Activated T-cell treated with anti-CD3 and anti-CD28 coated beads, Interleukin-2, amount 50 U/mL, for 4 hours (primary cell): ENCODE measurements at places on chromosomes 2 and 18.
A peak's percentile ranks its signal among the peaks of the same experiment; 100 is the strongest.

DNA sequence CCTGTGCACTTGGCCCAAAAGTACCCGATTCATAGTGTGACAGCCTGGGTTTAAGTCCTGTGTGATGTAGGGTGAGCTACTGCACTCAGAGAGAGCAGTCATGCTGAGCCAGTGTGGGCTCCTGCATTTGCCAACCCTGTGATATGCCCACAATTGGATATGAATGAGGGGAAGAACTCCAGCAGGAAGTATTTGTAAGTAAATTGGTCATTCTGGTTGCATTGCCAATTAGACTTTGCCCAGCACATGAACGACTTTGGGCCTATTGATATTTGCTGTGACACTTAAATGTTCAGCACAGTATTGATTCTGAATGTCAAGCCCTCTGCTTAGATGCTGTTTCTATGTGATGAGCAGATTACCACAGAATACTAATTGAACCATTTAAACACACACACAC lies 570.9 kb downstream of the PIK3C3 start:
- DNase-seq, result no peak

DNA sequence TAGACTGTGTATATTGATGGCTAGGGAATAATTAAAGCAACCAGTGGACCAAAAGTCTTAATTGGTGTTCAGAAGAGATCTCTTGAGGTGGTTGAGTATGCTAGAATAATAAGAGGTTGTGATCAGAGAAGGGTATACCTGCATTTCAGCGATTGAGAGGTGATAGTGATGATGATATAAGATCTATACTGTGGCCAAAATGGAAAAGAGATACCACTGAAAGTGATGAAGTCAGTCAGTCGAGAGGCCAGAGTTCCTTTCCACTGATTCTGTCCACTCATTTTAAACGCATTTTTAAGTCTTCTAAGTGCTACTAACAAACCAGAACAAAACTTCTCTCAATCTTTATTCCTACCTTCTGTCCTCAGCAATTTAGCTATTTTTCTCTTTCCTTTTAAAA lies 32.9 kb downstream of the ACTR3 start:
- DNase-seq, result no peak

DNA sequence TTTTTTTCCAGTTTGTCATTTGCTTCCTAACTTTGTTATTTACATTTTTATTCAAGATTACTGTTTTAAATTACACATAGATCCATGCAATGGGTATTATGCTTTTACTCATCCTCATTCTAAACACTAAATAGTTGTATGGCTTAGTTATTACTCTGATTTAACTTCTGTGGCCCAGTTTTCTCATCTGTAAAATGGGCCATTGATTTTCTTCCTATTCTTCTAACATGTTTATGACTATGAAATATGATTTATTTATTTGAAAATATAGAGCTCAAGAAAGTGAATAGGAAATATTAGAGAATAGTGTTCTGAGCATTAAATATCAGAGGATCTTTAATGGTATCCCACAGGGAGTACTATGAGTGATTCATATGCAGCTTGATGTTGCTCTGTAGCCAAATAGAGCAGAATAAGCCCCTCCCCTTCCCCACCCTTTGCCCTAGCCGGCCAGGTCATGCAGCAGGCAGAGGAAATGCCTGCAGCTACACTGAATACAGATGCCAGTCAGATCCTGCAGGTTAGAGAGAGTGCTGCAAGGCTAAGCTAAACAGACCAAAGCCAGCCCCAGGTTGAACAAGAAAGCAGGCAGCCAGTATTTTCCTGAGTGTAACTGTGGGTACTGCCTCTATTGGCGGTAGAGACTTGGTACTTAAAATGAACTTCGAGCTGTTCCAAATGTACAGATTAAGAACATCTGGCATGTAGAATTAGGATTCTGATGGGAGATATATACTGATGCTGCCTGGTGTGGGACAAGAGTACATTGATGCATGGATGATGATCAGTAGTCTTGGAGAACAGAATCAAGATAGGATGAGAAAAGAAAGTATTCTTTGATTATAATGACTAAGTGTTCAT lies 11.7 kb upstream of the ACYP2 start:
- DNase-seq, result no peak

DNA sequence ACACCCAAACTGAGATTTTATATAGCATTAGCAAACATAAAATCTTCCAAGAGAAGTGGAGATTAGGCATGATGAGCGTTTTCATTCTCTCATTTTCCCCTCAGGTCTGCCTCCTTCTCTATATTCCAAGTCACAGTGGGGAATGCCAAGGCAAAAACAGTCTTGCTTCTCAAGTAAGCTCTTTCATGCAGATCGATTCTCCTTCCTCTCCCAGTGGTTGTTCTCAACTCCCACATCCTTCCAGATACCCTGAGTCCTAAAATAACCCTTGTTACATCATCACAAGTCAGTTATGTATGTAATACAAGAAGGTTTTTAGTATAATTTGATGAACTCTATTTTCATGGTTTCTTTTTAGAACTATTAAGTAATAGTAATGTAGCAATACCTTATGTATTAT lies 150.6 kb downstream of the TXNL1 start:
- DNase-seq, result no peak

DNA sequence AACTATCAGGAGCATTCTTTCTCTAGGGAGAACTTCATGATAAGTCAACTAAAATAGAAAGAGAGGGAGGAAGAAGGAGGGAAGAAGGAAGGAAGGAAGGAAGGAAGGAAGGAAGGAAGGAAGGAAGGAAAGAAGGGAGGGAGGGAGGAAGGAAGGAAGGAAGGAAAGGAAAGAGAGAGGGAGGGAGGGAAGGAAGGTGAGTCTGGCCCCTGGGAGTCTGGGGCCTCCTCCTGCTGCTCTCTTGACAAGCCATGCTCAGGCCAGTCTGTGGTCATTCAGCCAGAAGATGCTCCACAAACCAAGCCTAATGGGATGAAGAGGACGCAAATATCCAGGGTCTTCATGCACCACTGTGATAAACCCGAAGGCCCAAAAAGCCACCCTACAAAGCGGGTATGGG lies 216.4 kb upstream of the AGAP1 start:
- no peak for DNase-seq

GRCh38 chr2:100855084-100855483 lies 35.1 kb downstream of the NPAS2 start:
- DNase-seq, result no peak

DNA sequence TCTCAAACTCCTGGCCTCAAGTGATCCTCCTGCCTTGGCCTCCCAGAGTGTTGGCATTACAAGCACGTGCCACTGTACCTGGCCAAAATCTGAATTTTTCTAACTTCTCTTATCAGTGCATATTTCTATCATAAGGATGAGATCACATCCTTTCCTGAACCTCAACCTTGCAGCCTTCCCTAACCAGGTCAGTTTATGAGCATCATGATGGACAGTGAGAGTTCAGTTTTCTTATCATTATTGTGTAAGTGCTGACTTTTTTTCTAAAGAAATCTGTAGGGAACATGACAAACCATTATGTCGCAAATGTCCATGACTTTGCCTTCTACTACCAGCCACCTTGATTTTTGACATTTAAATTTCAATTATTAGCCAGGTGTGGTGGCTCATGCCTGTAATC lies 31.5 kb downstream of the MRPL33 start:
- no peak for DNase-seq

- DNase-seq, result no peak
These were observed 29.5 kb upstream of the TMEM37 start for GRCh38 chr2:119402106-119402505.

DNA sequence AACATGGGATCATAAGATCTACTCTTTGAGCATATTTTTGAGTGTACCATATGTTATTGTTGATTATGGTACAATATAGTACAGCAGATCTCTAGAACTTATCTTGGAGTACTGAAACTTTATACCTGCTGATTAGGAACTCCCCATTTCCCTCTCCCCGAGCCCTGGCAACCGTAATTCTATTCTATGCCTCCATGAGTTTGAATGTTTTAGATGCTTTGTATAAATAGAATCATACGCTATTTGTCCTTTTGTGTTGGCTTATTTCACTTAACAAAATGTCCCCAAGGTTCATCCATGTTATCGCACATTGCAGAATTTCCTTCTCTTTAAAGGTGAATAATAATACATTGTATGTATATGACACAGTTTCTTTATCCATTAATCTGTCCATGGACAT lies 117.2 kb downstream of the PTPRM start:
- no peak for DNase-seq

DNA sequence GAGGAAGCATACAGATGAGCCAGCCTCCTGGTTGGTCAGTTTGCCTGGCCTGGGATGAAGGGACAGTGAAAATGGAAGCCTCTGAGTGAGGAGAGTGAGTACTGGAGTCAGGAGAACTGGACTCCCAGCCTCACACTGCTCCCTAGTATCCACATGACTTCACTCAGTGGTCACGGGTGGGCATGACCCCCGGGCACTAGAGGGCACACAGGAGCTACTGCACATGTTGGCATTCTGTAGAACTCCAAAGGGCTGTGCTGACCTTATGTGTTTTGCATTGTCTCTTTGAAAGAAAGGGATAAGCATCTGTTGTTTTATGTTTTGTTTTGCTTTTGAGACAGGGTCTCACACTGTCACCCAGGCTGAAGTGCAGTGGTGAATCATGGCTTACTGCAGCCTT lies 23.7 kb downstream of the NCAPH start:
- peak; percentile 39 for DNase-seq

DNA sequence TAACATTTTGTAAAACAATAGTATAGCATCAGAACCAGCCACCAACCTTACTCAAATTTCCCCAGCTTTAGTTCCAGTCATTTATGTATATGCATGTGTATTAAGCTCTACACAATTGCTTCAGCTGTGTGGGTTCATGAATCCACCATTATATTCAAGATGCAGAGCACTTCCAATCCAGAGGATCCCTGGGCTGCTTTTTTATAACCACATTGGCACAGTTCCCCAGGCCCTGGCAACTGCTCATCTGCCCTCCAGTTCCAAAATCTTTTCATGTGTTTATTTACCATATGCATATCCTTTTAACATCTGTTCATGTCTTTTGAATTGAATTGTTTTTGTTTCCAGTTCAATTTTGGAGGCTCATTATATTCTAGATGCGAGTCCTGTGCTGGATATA lies 482.9 kb upstream of the HS6ST1 start:
- DNase-seq, result no peak

GRCh38 chr2:20168048-20168726 lies 56.7 kb downstream of the SDC1 start:
- DNase-seq, result no peak

DNA sequence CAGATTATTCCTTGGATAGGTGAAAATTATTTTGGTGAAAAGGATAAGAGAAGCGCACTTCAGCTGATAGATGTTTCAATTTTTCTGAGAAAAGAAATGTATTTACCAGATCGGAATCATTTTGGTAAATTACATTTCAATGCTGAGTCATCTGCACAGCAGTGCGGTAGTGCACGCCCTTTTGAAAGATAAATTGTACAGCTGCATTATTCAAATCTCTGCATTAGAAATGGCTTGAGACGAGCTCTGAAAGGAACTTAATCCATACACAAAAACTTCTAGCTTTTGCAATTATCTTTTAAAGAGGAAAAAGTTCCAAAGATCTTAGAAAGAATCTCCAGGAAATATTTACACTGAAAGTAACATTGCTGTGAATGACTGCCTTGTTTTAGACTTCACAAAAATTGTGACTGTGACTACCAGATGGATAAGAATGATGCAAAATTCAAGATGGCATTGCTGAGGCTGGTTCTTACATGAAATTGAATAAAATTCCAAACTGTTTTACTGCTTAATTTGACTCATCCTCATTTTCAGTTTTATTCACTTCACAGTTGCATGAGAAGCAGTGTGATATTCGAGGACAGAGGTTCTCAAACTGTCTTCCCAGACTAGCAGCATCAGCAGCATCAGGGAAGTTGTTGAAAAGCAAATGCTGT lies 161.7 kb downstream of the RND3 start:
- DNase-seq, result no peak

- DNase-seq, result no peak
These were observed 631.8 kb upstream of the ID2 start for GRCh38 chr2:8049851-8050571.

DNA sequence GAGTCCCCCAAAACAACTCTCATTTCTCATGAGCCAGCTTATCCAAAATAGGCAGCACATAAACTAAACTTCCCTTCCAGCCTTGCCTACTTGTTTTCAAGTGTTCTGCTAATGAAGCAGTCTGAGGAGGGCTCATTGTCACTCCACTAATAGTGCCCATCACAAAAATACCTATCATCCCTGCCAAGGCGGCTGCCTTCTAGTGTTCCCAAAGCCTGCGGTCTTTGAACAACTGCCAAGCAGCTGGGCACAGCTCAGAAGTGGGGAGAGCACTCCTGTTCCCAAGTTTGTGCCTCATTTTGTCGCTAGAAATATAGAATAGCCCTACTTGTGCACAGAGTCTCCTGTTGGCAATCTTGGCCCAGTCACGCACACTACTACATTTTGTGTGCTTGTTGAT lies 50.3 kb downstream of the DTNA start:
- DNase-seq, result no peak

DNA sequence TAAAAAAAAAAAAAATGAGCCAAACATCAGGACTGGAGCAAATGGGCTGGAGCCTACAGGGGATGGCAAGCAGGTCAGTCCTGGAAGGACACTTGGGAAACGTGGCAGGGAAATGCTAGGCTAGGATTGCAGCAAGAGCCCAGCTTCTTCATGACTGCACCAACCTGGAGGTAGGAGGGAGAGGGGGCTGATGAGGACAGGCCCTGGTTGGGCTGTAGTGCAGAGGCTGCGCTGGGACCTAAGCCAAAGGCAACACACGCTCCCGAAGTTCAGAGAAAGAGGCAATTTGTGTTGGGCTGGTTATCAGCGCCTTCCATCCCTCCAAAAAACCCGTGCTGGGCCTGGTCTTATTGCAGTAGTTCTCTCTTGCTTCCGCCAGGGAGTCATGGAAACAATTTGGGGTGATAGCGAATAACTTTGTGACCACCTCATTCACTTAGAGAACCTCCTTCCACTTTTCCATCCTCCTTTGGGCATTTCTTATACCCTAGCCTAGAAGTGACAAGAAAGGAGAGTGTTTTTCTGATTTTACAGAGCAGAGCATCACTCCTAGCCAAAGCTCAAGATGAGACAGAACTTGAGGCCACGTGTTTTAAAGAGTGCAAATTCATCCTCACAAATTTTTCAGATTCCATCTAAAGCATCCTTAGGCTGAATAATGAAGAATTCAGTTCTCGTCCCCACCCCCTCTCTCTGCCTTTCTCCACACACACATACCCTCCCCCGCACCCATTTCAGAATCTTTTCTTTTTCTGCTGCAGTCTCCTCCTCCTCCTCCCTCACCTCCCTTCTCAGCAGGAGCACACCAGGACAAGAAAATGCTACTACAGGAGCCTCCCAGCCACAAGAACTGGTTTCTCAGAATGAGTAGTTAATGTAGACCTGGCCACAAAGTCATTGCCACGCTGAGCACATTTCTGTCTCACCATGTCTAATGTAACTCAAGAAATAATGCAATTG lies 82.5 kb upstream of the STPG4 start:
- DNase-seq, result no peak

- DNase-seq, result no peak
These were observed 11.8 kb downstream of the G6PC2 start for GRCh38 chr2:168912901-168913369.

DNA sequence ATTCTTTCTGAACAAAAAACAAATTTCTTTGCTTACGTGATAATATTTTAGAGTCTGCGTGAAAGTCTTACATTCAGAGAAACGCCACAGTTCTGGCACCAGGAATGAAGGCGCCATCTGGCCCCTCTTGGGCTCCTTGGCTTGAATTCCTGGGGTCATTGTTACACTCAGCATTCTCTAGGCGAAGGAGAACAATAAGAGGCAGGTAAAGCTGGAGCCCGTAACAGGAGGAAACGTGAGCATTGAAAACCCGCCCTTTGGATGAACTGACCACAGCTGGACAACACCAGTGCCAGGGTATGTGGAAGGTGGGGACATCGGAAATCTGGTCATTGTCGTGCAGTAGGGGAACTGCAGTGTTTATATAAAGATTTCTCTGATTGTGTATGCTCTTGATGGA lies 144.8 kb downstream of the RNF152 start:
- no peak for DNase-seq
